ENCODE measurements at places on chromosomes 7 and 10. TPM values are rescaled to one million over a fixed set of nuclear protein-coding genes. Genes with fewer than 3 reads are reported as not detected.

DNA sequence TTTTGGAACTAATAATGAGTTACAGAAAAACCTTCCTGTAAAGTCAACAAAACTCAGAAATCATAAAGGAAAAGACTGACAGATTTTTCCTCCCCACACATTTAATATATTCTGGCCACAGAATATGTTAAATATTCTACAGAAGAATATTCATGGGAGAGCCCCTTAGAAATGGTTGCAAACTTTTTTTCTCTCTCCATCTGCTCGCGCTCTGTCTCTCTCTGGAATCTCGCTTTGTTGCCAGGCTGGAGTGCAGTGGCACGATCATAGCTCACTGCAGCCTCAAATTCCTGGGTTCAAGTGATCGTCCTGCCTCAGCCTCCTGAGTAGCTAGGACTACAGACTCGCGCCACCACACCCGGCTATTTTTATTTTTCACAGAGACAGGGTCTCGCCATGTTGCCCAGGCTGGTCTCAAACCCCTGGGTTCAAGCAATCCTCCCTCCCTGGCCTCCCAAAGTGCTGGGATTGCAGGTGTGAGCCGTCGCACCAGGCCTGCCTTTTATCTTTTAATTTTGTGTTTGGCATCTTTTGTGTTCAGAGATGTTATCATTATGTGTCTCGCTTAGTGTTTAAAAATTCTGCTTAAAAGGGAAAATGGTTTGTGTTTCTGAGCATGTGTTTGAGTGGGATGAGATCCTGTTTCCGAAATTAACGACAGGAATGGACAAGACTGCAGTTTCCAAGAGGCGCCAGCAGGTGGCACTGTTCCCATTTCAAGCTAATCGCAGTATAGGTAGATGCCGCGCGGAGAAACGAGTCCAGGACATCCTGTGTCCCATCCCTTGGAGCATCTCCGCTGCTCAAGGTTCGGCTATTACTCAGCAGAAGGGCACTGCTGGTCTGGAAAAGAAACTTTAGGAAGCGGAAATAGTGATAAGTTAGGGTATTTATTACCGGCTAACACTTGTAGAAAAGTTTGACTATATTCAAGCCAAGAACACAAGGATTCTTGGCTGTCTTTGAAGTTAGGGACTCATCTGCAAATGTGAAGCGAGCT lies 23.1 kb upstream of the ST7 start:
- no peak for DNase-seq

The TBXAS1 gene
- total RNA-seq = 18.4 TPM

The GNGT1 gene
- total RNA-seq = not detected

DNA sequence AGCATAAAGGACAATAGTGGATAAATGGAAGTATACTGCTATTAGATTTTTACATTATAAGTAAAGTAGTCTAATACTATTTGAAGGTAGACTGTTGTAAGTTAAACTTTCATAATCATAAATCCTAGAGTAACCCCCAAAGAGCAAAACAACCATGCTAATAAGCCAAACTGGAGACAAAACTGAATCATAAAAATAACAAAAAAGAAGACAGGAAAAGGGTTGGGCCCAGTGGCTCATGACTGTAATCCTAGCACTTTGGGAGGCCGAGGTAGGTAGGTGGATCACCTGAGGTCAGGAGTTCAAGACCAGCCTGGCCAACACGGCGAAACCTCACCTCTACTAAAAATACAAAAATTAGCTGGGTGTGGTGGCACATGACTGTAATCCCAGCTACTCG lies 9.7 kb downstream of the CACUL1 start:
- DNase-seq = no peak

DNA sequence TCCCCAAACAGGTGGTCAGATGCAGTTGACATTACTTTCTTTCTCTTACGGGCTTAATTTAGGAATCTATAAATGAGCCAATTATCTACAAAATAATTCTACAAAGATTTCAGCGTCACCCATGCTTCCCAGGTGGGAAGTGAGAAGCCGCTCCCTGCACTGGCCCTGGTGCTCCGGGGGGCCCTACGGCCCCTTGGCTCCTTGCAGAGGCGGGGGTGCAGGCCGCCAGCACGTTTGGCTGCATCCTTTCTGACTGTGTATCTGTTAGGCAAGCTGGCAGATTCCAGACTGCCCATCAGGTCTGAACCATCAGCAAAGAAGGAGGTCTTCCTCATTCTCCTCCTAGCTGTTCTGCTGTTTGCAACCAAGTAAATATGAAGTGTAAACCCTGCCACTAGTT lies 16.3 kb downstream of the VWC2 start:
- no peak for DNase-seq

GRCh38 chr7:110187877-110188554 lies 902.9 kb upstream of the LRRN3 start:
- no peak for DNase-seq

DNA sequence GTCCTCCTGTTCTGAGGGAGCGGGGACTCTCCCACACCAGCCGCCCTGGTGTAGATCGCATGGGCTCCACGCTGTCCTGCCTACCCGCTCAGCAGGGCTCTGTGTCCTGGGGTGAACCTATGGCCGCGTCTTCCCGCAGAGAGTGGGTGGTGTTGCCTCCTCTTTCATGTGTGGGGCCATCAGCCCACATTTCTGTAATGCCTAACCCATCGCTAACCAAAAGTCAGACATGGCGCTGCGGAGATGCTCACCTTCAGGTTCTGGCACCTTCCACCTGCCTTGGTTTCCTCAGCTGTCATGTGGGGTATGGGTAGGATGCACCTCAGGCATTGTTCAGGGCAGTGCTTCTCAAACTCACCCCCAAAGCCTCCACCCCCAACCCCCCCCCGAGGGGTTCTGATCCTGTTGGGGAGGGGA lies 50.5 kb upstream of the CAMK2B start:
- no peak for DNase-seq

GRCh38 chr10:11578802-11579255 lies 32.6 kb downstream of the USP6NL start:
- DNase-seq = no peak

DNA sequence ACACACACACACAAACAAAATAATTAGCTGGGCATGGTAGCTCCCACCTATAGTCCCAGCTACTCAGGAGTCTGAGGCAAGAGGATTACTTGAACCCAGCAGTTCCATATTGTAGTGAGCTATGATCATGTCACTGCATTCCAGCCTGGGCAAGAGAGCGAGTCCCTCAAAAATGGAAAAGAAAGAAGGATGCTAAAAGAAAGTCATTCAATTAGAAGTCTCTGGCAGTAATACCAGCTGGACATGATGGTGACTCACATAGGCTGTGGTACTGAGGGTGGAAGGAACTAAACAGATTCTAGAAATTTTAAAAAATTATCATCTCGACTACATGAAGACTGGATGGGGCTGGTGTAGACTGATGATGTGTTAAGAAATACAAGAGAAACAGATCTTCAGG lies 385.3 kb downstream of the ETV1 start:
- no peak for DNase-seq

The ADAMTS14 gene
- not detected for total RNA-seq
